CD4-positive, alpha-beta memory T cell (primary cell): ENCODE measurements at places on chromosomes 2 and 18.

- DNase-seq, result no peak
These were observed 186.3 kb downstream of the EN1 start for GRCh38 chr2:118661179-118661578.

DNA sequence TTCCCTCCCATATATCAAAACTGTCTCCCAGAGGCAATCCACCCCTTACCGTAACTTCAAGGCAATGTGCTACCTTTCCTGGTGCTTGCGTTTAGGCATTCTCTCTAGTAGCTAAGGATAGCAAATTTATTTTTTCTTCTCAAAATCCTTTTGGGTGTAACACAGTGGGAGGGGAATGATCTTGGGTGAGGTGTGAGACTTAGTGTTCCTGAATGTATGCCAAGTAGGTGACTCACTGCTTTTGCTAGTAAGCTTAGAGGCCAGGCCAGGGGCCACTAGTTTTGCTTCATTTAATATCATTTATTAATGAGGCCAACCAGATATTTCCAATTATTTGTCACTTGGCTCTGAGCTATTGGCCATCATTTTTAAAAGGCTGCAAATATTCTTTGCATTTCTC lies 135.5 kb downstream of the NAPG start:
- no peak for DNase-seq

DNA sequence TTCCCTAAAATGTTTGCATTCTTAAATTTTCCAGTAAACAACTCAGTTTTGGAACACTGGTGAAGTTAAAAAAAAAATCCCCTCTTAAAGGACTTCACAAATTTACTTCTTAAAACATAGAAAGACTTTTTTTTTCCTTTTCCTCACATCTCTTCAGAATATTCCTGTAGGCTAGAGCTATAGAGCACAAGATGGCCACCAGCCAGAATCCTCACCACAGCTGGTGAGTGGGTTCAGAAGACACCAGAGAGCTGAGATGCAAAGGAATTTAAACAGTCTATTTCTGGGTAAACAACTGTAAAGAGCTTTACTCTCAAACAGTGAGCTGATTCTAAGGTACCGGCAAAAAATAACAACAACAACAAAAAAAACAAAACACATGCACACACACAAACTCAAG lies 252.8 kb downstream of the LRP1B start:
- no peak for DNase-seq

DNA sequence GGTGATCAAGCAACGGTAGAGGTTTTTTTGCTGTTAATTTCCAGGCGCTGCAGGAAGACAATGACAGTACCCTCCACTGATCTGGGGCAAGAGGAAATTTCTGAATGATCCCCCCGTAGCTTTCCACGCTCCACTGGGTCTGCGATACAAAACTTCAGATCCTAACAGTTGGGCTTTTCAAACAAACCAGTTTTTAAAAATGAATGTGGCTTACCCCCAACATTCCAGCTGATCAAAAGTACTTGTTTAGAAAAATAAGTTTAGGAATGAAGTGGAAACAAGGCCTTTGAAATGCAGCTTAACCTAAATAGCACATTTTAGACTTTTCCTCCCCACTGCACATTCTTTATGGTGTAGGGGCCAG lies 5.7 kb downstream of the ZFP36L2 start:
- DNase-seq, result no peak

GRCh38 chr2:42974721-42975717 lies 182.6 kb upstream of the HAAO start:
- peak; percentile 27 for DNase-seq

DNA sequence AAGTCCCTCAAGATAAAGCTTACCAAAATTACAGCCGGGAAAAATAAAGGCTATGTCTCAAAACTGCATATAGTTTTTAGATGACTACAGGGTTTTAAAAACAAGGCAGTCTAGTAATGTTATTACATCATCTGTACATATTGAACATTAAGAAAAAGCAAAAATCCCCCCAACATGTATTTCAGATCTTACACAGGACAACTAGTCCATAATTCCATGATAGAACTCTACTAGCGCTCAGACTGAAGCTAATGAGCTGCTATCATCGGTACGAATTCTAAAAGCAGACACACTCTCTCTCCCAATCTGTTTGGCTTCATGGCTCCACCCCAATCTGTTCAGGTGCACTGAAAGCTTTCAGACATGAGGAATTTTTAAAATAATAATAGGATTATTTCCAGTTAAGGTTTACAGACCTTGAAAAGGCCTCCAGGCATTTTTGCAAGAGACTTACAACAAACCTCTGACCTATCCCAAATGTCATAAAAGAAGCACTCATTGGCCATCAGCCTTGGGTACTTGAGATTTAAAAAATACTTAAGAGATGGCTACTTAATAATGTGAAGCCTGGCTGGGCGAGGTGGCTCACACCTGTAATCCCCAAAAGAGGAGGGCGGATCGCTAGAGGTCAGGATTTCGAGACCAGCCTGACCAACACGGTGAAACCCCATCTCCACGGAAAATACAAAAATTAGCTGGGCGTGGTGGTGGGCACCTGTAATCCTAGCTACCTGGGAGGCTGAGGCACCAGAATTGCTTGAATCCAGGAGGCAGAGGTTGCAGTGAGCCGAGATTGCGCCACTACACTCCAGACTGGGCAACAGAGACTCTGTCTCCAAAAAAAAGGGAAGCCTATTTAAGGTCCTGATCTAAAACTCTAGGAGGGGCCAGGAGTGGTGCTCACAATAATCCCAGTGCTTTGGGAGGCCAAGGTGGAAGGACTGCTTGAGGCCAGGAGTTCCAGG lies 2.0 kb downstream of the NPC1 start:
- no peak for DNase-seq

GRCh38 chr2:100936070-100936741 lies 65.9 kb upstream of the RPL31 start:
- no peak for DNase-seq

- no peak for DNase-seq
These were observed 144.1 kb downstream of the EVA1A start for GRCh38 chr2:75416420-75417342.

GRCh38 chr2:63651356-63651755 lies 62.6 kb downstream of the MDH1 start:
- no peak for DNase-seq

DNA sequence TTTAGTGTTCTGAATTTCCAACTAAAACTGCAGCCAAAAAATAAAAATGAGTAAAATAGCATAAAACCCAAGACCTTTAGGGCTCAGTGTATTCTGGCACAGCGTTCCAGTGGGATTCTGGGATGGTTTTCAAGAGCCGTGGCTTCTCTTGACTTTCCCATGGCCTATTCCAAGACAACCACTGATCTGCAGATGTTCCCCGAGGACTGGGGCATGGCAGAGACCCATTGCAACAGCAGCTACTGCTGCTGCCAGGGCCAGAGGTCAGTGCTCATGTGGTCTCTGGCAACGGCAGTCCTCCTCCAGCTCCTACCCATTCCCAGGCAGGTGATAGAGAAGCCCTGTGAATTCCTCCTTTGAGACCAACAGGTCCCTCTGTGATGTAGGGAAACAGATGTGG lies 26.8 kb downstream of the TNP1 start:
- DNase-seq, result no peak

DNA sequence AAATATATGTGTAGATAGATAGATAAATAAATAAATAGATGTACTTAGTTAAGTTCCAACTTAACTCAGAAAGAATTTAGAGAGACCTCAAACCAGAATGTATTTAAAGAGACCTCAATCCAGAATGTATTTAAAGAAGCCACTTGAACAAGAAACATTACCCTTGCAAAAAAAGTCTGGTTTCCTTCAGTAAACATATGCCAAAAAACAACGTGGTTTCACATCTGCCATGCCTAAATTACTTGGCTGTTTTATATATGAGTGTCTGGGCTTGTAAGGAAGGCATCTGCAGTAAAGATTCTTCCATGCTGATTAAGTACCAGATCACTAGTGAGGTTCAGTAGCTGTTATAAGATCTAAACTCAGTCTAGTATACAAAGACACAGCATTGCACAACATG lies 29.1 kb upstream of the RPE start:
- no peak for DNase-seq

DNA sequence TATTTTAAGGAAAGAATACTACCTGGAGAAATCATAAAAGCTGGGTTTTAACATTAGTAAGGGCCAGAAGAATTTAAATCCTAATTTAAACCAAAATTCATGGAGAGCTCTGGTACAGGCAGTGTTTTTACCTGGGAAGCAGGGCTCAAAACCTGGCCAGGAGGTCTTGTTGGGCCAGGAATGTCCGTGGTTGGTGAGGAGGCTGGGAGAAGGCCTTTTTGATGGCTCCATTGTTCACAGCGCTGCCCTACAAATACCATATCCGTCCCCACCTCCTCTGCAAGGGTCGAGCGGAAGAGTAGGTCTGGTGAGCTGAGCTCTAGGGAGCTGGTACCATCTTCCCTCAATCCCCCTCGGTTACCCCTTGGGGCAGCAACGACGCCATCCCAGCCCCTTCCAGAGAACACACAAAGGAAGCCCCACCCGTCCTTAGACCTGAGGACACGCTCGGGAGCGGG lies 10.9 kb upstream of the HOXD1 start:
- no peak for DNase-seq

DNA sequence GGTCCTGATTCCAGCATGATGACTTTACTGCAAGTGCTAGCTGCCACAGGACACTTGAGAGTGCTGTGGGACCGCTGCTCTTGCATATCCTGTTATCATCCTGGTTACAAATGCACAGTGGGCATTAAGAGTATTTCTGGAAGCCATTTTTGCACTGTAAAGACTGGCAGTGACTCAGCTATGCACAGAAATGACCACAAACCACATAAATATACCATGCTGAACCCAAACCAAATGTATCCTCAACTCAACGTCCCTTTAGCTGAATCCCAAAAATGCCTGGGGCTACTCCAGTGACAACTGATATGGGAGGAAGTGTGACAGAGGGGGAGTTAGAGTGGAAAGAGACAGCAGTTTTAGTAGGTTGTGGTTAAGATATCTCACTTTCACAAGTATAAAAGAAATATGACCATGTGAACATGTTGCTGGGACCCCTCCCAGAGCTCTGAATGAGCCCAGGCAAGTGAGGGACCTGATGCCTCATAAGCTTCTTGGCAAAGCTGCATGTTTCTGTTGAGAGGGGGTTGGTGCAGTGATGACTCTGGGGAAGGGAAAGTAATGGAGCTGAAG lies 37.3 kb downstream of the RHBDD1 start:
- no peak for DNase-seq

DNA sequence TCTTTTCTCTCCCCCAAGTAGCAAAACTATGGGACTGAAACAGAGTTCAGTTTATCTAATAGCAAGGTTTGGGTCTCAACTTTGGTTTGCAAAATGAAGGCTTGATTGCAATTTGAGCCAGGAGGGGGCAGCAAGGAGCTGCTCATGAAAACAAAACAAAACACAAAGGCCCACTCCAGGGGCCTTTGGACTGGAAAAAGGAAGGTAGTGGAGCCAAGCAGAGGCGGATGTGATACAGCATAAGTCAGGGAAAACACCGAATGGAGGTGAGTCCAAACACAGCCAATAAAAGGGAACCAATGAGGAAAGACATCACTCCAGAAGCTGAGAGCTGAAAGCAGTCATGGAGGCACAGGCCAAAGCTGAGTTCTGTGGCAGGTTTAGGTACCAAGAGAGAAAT lies 799.7 kb upstream of the ACVR2A start:
- peak; percentile 37 for DNase-seq

- DNase-seq, result no peak
These were observed 46.3 kb downstream of the SCN9A start for GRCh38 chr2:166329465-166329864.

DNA sequence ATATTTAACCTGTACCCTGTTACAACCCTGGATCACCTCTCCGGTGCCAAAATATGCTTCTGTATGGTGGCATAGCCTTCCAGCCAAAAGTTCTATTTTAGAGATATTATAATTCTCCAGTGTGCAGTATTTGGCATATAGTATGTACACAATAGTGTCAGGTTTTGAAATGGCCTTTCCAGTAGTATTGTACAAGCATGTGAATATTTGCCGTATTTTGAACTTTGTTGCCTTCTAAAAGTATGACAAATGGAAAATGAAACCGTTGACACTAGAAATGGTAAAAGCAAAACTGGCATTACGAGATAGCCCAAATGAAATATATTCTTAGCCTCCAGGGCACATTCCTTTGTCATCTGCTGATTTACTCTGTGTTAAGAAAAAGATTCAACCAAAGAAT lies 431.2 kb downstream of the LRP1B start:
- no peak for DNase-seq

- no peak for DNase-seq
These were observed 35.7 kb upstream of the DLX1 start for GRCh38 chr2:172049567-172050120.

GRCh38 chr2:20430461-20431300 lies 16.2 kb upstream of the RHOB start:
- DNase-seq, result no peak

DNA sequence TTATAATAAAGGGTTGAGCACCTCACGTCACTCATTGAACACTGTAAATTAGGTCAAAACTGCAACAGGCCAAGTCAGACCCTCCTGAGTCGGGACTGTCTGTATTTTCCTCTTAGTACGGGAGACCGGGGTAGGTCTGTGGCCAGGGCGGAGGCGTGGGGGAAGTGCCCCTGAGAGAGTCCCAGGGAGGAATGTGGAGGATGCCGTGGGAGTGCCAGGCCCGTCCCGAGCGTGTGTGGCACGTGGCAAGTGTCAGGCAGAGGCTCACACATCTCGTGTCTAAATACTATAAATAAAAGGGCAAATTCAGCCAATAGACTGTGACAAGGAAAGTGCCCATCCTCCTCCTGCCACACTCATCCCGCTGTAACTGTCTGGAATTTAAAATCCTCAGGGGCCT lies 6.3 kb upstream of the HDAC4 start:
- no peak for DNase-seq

GRCh38 chr2:9400268-9401058 lies 22.9 kb downstream of the ITGB1BP1 start:
- no peak for DNase-seq

DNA sequence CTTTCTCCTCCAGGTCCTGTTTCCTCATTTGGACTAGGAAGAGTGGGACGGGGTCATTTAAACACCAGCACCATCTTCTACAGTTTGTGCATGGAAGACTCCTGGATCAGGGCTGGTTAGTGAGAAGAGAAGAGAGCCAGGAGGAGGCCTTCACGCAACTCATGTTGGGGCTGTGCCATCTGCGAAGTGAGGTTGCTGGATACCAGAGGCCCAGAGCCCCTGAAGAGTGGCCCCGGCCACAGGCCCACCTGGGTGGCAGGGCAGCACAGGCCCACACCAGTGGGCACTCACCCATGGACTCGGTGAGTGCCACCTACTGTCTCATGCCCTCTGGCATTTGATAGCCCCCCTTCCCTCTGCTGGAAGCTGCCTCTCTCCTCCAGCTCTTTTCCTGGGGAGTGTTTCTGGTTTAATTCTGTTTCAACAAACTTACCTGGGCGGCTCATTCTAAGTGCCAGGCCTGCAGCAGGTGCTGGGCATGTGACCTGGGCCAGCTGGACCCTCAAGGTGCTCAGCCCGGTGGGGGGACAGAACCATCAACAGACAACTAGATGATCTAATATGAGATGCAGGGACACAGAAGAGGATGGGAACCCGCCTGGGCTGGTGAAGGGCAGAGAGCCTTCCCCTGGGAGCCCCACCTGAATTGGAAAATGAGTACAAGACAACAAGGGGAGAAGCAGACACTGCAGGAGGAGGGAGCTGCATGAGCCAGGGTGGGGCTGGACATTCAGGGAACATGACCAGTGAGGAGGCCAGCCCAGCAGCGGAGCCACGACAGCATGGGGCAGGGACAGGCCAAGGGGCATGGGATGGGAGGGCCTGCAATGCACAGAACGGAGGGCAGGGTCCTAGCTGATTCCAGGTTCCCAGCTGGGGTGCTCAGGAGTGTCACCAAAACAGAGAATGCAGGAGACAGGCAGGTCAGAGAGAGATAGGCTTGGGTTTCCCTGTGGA lies 70.6 kb downstream of the MARCO start:
- no peak for DNase-seq
